Endothelial cell of umbilical vein (primary cell): ENCODE measurements at places on chromosomes 7 and 10. TPM values are rescaled to one million over a fixed set of nuclear protein-coding genes. Genes with fewer than 3 reads are reported as not detected.

The PAOX gene
- total RNA-seq: 2.6 and 5.6 TPM in 2 replicates

The GOLGA7B gene
- not detected in 2 replicates for total RNA-seq

The PRPS1L1 gene
- total RNA-seq: not detected in 2 replicates

The BRAF gene
- total RNA-seq: 25.7 and 26.2 TPM in 2 replicates

The FAM237B gene
- total RNA-seq: not detected in 2 replicates

The CREB5 gene
- total RNA-seq: 13.8 and 19.6 TPM in 2 replicates

The SEMA3E gene
- not detected in 2 replicates for total RNA-seq

The PRSS37 gene
- not detected in 2 replicates for total RNA-seq

The POLR1F gene
- total RNA-seq: 21.0 and 27.0 TPM in 2 replicates

The PLEKHS1 gene
- total RNA-seq: not detected in 2 replicates

The TMEM176A gene
- not detected in 2 replicates for total RNA-seq

The SLC39A12 gene
- not detected in 2 replicates for total RNA-seq

The PTPRZ1 gene
- total RNA-seq: not detected in 2 replicates

The SUFU gene
- 14.5 and 16.3 TPM in 2 replicates for total RNA-seq

The ANKRD1 gene
- 591 and 664 TPM in 2 replicates for total RNA-seq

The PON1 gene
- total RNA-seq: not detected in 2 replicates

The TBL2 gene
- total RNA-seq: 34.8 and 38.6 TPM in 2 replicates

The LBX1 gene
- total RNA-seq: not detected in 2 replicates

The SLC26A3 gene
- not detected in 2 replicates for total RNA-seq

The OIT3 gene
- total RNA-seq: 0.15 TPM in 1 of 2 replicates, not detected in the other

The LIPF gene
- total RNA-seq: not detected in 2 replicates

The TMEM140 gene
- 15.7 and 26.5 TPM in 2 replicates for total RNA-seq

The CDH23 gene
- not detected in 2 replicates for total RNA-seq

The TMEM213 gene
- total RNA-seq: not detected in 2 replicates

The NAT16 gene
- total RNA-seq: not detected in 2 replicates

The LANCL2 gene
- 19.2 and 19.6 TPM in 2 replicates for total RNA-seq

The FEZF1 gene
- not detected in 2 replicates for total RNA-seq

The PDE6C gene
- total RNA-seq: not detected in 2 replicates

The FOXP2 gene
- total RNA-seq: 2.7 and 3.3 TPM in 2 replicates

The INHBA gene
- total RNA-seq: 23.2 and 32.3 TPM in 2 replicates

The BAG3 gene
- total RNA-seq: 65.4 and 66.7 TPM in 2 replicates

The LRWD1 gene
- total RNA-seq: 22.7 and 25.3 TPM in 2 replicates

The INSYN2A gene
- 0.07 TPM in 1 of 2 replicates, not detected in the other for total RNA-seq

The EGR2 gene
- 0.46 and 0.67 TPM in 2 replicates for total RNA-seq

The RARRES2 gene
- not detected in 2 replicates for total RNA-seq

The TMEM26 gene
- 0.23 and 0.27 TPM in 2 replicates for total RNA-seq

The ITIH5 gene
- total RNA-seq: not detected in 2 replicates

The LDB3 gene
- total RNA-seq: not detected in 2 replicates

The GIMAP2 gene
- total RNA-seq: 26.2 and 27.9 TPM in 2 replicates

The NPC1L1 gene
- not detected in 2 replicates for total RNA-seq

The CASTOR2 gene
- 25.1 and 25.5 TPM in 2 replicates for total RNA-seq

The PLXNA4 gene
- total RNA-seq: 10.6 and 20.4 TPM in 2 replicates

The SNX10 gene
- total RNA-seq: 0.80 and 1.2 TPM in 2 replicates

The AKR1C8 gene
- total RNA-seq: not detected in 2 replicates

The HILPDA gene
- 14.1 and 14.4 TPM in 2 replicates for total RNA-seq

The C10orf67 gene
- not detected in 2 replicates for total RNA-seq

The CC2D2B gene
- 0.53 and 1.2 TPM in 2 replicates for total RNA-seq

The NUTM2E gene
- total RNA-seq: 0.30 TPM in 1 of 2 replicates, not detected in the other

The ABCC2 gene
- 1.7 and 3.3 TPM in 2 replicates for total RNA-seq

The SPAG6 gene
- total RNA-seq: not detected in 2 replicates

The EBLN1 gene
- not detected in 2 replicates for total RNA-seq

The PRF1 gene
- total RNA-seq: not detected in 2 replicates

The RHEB gene
- total RNA-seq: 108 and 109 TPM in 2 replicates

The HMX3 gene
- not detected in 2 replicates for total RNA-seq

The ZNF655 gene
- 15.7 and 16.9 TPM in 2 replicates for total RNA-seq

The DOCK1 gene
- 78.7 and 83.1 TPM in 2 replicates for total RNA-seq

The RNLS gene
- 2.5 and 3.6 TPM in 2 replicates for total RNA-seq

The GIMAP4 gene
- total RNA-seq: 168 and 174 TPM in 2 replicates
